ENCODE measurements at places on chromosomes 1 and 21.

DNA sequence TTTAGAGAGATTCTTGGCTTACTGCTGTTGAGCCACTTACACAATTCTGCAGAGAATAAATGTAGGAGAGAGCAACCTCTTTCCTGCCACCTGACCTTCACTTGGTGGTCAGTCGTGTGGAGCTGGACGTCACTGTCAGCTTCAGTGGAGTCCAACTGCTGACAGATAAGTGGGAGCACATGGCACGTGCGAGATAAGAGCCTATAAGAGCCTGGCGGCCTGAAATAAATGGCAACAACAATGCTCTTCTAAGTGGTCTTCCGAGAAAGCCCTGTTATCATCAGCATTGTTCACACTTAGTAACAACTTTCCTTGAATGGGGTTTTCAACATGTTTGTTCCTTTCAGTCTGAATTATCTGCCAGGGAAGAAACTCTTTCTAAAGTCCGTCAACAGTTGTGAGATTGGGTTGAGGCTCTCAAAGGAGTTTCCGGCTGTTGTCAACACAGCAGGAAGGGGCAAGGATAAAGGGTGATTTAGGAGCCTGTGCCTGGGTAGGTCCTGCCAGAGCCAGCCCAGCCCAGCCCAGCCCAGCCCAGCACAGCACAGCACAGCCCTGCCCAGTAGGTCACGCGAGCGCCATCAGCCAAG lies 57.2 kb upstream of the RUNX1 start:
- DNase-seq, result no peak

DNA sequence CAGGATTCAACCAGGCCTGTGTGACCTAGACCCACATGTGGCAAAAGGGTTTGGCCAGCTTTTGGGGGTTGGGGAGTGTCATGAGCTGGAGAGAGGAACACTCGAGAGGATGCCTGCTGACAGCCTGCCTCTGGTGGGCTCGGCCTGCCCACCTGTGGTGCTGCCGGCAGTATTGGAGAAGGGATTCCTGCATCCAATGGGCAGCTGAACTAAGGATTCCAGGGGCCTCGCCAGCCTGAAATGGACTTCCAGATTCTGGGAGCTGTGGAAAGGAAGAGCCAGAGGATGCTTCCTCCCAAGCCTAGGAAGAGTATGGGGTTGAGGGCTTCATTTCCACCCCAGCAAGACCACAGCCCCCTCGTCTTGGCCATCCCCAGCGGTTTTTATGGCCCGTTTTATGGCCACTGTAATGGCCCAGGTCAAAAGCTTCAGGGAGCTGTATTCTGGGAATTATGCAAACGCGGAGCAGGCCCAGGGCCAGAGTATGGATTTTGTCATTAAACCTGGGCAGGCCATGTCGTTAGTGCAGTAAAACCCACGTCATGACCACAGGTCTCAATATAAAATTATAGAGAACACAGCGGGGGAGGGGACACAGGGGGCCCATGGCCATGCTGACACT lies 63.6 kb downstream of the TMEM53 start:
- no peak for DNase-seq

- no peak for DNase-seq
Measured at GRCh38 chr1:204731509-204731908, 46.0 kb upstream of the LRRN2 start.

GRCh38 chr1:183912265-183912886 lies 107.5 kb downstream of the RGL1 start:
- no peak for DNase-seq

DNA sequence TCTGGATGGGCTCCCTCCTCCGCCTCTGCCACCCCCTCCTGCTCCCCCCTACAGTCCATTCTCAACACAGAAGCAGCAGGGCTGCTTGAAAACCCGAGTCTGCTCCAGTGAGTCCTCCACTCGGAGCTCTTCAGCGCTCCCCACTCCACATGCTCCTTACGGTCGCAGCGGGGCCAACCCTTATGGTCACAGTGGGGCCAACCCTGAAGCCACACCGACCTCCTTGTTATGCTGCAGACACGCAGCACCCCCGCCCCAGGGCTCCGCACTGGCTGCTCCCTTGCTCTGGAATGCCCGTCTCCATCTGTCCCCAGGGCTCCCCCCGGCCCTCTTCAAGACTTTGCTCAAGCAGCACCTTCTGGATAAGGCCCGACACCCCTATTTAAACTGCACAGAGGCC lies 22.6 kb downstream of the GPR157 start:
- DNase-seq, result no peak

GRCh38 chr1:40919475-40920011 lies 57.4 kb upstream of the CITED4 start:
- DNase-seq, result no peak

- DNase-seq, result no peak
Measured at GRCh38 chr1:195568389-195568788, 1039.9 kb downstream of the KCNT2 start.

GRCh38 chr1:216054600-216054999 lies 368.6 kb downstream of the USH2A start:
- no peak for DNase-seq

Data from activated T-cell treated with anti-CD3 and anti-CD28 coated beads, Interleukin-2, amount 50 U/mL, for 72 hours (primary cell).